Naive B cell (primary cell): ENCODE measurements at places on chromosomes 11 and 22.
A peak's percentile ranks its signal among the peaks of the same experiment; 100 is the strongest.

DNA sequence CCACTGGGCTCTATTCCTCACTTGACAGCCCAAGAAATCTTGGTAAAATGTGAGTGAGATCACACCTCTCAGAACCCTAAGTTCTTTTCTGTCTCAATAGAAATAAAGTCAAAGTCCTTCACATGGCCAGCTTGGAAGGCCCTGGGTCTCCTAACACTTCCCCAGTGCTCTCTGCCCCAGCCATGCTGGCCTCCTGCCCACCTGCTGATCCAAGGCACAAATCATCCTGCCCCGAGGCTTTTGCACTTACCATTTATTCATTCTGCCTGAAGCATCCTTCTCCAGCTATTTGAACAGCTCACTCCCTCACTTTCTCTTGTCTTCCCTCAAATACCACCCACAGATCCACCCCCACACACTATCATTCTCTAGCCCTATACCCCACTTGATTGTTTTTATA, 26.4 kb downstream of the ISX start:
- DNase-seq = no peak

GRCh38 chr22:45006111-45006963, 3.5 kb downstream of the PHF21B start:
- DNase-seq = no peak

DNA sequence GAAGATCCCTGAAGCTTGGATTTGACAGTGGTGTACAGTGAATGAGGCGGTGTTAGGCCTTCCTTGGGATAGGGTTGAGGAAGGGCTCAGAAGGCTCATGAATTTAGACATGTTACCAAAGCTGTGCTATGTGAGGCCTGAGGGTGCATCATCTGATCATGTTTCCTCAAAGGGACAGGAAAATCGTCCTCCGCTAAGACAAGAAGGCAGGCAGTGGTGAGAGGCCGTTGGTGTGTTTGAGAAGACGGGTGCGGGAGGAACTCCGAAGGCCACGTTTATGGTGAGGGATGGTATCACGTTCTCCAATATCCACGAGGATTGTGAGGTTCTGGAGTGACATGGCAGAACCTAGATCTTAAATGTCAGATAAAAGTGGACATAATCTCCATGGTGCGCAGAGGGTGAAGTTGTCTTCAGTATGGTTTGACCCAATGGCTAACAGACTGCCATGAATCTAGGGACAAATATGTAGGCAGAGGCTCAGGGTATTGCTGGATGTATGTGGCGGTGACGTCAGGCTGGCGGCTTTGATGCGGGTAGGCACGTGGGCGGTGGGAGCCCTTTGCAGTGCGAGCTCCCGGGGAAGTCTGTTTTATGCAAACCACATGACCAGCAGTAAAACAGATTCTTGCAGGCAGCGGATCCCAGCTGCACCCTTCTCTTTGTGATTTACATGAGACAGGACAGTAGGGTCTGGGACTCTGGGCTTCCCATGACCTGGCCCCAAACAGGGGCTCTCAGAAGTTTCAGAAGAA, 242.3 kb upstream of the B3GAT1 start:
- DNase-seq = no peak

GRCh38 chr11:3000032-3000961, 8.2 kb upstream of the NAP1L4 start:
- no peak for DNase-seq

GRCh38 chr11:26762089-26762488, 40.2 kb upstream of the SLC5A12 start:
- no peak for DNase-seq

DNA sequence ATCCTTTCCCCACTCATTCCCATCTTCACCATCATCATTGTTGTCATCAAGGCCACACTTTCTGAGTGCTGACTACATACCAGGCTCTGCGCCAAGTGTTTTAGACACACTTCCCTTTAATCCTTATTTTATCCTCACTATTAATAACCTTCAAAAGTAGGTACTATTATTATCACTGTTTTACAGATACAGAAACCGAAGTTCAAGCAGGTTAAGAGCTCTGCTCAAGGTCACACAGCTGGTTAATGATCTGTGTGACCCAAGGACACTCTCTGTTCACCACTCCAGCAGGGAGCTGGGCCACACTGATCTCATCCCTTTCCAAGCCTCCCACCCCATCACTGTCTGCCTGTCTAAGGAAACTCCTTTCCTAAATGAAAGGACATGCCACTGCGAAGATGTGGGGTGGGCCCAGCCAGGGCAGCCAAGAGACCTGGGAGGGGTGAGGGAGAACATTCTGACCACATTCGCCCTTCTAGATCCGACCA, 17.2 kb upstream of the TSKU start:
- DNase-seq = no peak

GRCh38 chr22:49425356-49425755, 402.3 kb downstream of the BRD1 start:
- no peak for DNase-seq

DNA sequence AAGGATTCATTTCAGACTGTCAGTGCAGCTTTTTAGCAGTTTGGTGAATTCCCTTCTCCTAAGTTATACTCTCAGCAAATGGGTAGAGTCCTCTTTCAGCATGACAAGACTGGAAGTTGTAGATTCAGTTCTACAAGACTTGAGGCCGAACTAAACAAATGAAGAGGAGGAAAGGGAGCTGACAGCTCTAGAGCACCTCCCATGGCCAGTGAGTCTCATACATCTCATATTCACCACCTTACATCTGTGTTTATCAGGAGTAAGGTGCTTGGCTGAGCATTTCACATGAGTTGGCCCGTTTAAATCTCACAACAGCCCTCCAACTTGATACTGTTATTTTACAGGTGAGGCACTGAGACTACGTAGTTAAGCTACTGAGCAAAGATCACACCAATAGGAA, 30.4 kb downstream of the SEZ6L start:
- no peak for DNase-seq

DNA sequence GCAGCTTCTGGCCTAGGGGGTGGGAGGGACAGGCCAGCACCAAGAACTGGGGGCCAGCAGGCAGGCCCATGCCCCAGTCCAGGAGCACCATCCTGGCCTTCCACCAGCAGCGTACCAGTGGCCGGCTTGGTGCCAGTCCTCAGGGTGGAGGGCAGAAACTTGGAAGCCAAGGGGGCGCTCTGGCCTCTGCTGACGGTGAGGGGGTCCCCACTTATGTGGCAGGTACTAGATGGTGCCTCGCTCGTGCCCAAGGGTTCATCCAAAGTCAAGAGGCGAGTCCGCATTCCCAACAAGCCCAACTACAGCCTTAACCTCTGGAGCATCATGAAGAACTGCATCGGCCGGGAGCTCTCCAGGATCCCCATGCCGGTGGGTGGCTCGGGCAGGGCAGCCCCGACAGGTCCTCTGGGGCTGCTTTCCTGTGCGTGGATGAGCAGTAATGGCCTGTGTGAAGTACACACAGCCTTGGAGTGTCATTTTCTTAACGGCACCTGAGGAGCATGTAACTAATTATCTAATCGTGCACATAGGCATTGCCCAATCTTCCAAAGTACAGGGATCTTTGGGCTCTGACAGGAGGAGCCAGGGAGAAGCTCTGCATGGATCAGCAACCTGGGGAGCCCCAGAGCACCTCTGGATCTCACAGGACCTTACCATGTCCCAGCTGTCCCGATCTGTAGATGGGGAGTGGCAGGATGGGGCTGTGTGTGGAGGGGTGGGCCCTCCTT, 79.1 kb downstream of the MORC2 start:
- no peak for DNase-seq

GRCh38 chr11:70908223-70908622, 344.2 kb downstream of the SHANK2 start:
- DNase-seq = no peak

DNA sequence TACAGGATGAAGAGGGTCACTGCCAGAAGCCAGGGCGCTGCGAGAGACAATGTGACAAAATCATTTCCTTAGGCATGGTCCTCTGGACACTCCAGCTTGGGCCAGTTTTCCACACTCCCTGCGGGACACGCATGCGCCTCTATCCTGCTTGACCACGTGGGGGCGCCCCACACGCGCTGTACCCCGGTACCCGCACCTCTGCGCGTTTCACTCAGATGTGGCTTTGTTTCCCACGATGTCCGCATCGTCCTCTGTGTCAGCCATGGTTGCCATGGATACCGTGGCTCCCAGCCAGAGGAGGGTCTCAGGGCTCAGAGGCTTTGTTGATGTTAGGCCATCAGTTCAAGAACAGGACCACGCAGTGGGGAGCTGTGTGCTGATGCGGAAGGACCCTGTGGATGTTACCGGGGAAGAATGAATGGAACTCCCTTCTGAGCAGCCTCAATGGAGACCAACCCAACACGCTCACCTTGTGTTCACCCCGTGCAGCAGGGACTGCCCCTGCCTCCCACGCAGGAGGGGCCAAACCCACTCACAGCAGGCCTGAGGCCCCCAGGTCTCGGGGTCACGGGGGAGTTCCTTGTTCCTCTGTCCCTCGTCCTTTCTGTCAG, 101.1 kb upstream of the SLC22A12 start:
- DNase-seq = peak; percentile 26

- no peak for DNase-seq
Observed at GRCh38 chr11:42625757-42626665, 685.8 kb upstream of the API5 start.
